ENCODE measurements at places on chromosomes 7 and 10.
A peak's percentile ranks its signal among the peaks of the same experiment; 100 is the strongest.

- DNase-seq: no peak
These were observed 683.3 kb downstream of the GRM8 start for GRCh38 chr7:126569402-126569801.

- DNase-seq: no peak
These were observed 30.0 kb downstream of the ARHGAP22 start for GRCh38 chr10:48574817-48575380.

DNA sequence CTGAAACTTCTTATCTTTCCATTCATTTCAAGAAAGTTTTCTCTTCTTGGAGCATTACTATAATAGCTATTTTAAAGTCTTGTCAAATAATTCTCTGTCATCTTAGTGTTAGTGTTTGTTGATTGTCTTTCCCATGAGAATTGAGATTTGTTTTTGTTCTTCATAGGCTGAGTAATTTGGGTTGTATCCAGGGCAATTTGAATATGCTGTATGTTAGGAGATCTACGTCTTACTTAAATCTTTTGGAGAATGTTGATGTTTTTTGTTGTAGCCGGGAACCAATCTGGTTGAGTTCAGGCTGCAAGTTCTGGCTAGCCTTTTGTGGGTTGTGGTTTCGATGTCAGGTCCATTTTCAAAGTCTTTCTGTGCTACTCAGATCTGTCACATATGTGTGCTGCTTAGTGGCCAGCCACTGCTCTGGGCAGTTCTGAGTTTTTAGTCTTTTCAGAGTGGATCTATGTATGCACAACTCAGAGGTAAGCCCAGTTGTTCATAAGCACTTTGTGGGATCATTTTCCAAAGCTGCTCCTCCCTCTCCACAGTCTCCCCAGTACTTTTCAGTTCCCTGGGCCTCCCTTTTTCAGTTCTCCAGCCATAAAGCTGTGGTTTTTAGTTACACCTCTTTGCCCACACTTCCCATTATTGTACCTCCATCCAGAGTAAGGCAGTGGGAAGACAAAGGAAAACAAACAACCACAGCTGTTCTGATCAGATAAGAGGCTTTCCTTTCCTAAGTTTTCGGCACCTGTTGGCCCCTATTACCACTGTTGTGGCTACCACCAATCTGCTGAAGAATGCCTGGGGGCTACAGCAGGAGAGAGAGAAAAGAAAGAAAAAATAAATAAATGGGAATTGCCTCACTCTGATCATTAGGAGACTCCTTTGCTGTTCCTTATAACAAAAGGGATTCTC, 4.7 kb upstream of the CCNJ start:
- no peak for DNase-seq

DNA sequence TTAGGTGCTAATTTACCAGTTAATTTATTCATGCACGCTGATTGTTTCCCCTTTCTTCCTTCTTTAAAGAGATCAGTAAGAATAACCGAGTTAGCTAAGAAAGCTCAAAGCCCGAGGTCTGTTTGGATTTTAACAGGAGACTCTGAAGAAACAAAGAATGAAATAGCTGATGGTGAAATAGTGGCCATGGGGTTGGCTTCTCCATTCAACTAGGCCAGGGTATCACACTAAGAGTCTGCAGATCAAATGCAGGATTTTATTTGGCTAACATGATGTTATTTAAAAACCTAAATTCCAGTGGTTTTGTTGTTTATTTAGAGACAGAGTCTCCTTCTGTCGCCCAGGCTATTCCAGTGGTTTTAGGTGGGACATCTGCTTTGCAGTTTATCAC, 65.2 kb upstream of the SYPL1 start:
- DNase-seq: peak; percentile 47

DNA sequence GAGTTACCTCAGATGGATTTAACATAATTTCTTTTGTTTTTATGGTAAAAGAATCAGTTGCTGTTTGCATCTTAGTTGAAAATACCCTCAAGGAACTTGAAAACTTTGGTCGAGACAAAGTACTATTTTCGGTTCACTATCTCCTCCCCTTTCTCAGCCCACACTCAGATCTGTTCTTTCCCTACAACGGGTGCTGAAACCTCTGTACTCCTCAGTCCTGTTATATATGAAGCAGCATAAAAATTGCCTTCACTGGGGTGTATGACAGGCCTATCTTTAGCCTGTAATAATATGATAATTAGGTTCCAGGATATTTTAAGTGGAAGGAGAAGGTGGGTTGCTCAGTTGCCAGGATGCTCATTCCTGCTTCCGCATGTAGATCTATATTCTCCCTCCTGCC, 105.2 kb upstream of the NOBOX start:
- DNase-seq: no peak

All from adipocyte (in vitro differentiated cells).